ENCODE measurements at places on chromosomes 1 and 21. TPM values are rescaled to one million over a fixed set of nuclear protein-coding genes. Genes with fewer than 3 reads are reported as not detected.

The SYT14 gene
- total RNA-seq, result 0.27 TPM

The TFF1 gene
- not detected for total RNA-seq

The LCE3E gene
- not detected for total RNA-seq

The CLCA4 gene
- 2.6 TPM for total RNA-seq

The PRR9 gene
- total RNA-seq, result not detected

The NPHS2 gene
- total RNA-seq, result not detected

The CFH gene
- total RNA-seq, result 50.6 TPM

The ANXA9 gene
- not detected for total RNA-seq

The TFAP2E gene
- total RNA-seq, result not detected

The ADAMTSL4 gene
- total RNA-seq, result 42.9 TPM

The SH2D1B gene
- total RNA-seq, result not detected

The SERPINC1 gene
- total RNA-seq, result not detected

The OR2T5 gene
- total RNA-seq, result not detected

The PROK1 gene
- total RNA-seq, result 1.1 TPM

The NEGR1 gene
- 73.0 TPM for total RNA-seq

The PCNX2 gene
- 8.6 TPM for total RNA-seq

The BEST4 gene
- not detected for total RNA-seq

Measured in gastroesophageal sphincter (tissue), 4 donors.